ENCODE measurements at places on chromosomes 1 and 21. TPM values are rescaled to one million over a fixed set of nuclear protein-coding genes. Genes with fewer than 3 reads are reported as not detected.

- H3K4me3 ChIP-seq = peak overlapping the region; percentile 22
- H3K27ac ChIP-seq = no peak overlapping the region
- no peak for DNase-seq
- no peaks in the 10 kb centered on the region for H3K27me3 ChIP-seq
- peaks cover 17% of the 10 kb centered on the region for H3K4me1 ChIP-seq
These were observed 836 bp downstream of the OLFML3 start for GRCh38 chr1:113980110-113980509.

The REN gene
- not detected for total RNA-seq

DNA sequence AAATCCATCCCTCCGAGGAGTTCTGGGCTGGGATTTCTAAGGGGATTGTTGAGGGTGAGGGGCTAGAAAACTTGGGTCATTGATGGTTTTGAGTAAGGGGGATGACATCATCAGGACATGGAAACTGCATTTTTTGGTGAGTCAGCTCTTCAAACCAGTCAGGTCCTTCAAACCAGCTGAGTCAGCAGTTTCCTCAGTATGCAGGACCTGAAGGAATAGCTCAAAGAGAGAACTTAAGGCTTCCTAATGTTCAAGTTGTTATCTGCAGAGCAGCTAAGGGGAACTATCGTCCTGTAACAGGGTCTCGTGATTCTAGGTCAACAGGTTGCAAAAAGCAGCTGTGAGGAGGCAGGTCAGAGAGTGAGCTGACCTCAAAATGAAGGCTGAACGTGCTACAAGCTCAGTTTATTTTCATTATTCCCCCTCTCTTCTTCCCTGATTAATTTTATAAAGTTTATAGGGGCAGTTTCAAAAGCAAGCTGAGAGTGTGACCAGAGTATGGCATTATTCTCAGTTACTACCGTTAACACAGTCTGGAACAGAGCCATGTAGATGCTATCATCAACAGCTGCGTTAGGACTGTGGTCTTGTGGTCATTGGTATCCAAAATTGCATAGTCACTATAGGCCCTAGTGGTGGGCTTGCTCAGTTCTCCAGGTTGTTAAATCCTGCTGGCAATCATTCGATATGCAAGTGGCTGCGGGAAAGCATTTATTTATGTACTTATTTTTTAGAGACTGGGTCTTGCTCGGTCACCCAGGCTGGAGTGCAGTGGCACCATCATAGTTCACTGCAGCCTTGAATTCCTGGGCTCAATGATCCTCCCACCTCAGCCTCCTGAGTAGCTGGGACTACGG is 10.7 kb upstream of the SDC3 start:
- H3K27me3 ChIP-seq = no peaks in the 10 kb centered on the region
- H3K27ac ChIP-seq = no peak overlapping the region
- H3K4me3 ChIP-seq = no peak overlapping the region
- no peaks in the 10 kb centered on the region for H3K4me1 ChIP-seq
- H3K36me3 ChIP-seq = no peaks in the 10 kb centered on the region
- peak; percentile 21 for DNase-seq

DNA sequence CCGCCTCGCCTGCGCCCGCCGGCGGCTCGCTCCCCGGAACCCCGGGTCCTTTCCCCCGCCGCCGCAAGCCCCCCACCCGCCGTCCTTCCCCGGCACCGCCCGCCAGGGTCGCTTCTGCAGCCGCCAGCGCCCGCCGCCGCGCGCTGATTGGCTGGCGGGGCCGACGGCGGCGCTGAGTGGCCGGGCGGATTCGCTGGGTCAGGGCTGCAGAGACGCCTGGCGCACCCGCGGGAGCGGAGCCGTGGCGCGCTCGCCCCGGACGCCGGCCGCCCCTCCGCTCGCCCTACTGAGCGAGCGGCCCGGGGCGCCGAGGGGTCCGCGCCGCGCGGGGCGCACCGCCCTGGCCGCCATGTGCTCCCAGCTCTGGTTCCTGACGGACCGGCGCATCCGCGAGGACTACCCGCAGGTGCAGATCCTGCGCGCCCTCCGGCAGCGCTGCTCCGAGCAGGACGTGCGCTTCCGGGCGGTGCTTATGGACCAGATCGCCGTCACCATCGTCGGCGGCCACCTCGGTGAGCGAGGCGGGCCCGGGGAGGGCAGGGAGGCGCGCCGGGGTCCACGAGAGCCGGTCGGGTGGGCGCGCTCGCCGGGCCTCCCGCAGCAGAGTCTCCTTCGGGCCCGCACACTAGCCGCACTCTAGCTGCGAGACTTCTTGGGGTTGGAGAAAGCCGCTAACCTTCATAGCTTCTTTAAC is at the start of gene RIMKLA:
RIMKLA (plus strand) TSS at position 207 of the 694 bp plus-strand sequence; CDS start at position 350, 143 bp downstream.
- H3K4me1 ChIP-seq = no peaks in the 10 kb centered on the region
- no peaks in the 10 kb centered on the region for H3K36me3 ChIP-seq
- peak within 1 kb of the TSS; percentile 85 for H3K4me3 ChIP-seq
- H3K27ac ChIP-seq = no peak within 1 kb of the TSS
- H3K27me3 ChIP-seq = peaks cover 2% of the 10 kb centered on the region

- DNase-seq = no peak
- H3K27me3 ChIP-seq = no peaks in the 10 kb centered on the region
- no peak overlapping the region for H3K27ac ChIP-seq
These were observed 38.4 kb downstream of the NCMAP start for GRCh38 chr1:24594328-24594598.

DNA sequence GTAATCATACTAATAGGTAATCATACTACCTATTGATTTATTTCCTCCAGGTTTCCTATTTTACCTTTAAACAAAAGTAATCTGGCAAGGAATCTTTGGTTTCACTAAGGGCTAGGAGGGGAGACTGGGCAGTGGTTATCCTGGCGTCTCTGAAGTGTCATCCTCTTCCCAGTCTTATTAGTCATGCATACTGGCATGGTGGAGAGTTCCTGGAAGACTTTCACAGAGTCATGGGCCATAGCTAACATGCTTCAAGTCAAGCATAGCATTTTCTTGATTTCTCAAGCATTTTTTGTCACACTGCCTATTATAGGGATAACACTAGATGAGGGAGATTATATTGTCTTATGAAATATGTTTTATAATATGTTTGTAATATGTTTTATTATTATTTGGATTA is 64.0 kb upstream of the ASB17 start:
- H3K4me3 ChIP-seq = no peak overlapping the region
- no peak overlapping the region for H3K27ac ChIP-seq
- H3K27me3 ChIP-seq = no peaks in the 10 kb centered on the region
- no peaks in the 10 kb centered on the region for H3K36me3 ChIP-seq

The OR2T35 gene
- total RNA-seq = not detected

GRCh38 chr21:26490771-26491170 is 82.3 kb downstream of the CYYR1 start:
- H3K27ac ChIP-seq = no peak overlapping the region
- H3K4me3 ChIP-seq = no peak overlapping the region
- peaks cover 2% of the 10 kb centered on the region for H3K4me1 ChIP-seq
- DNase-seq = no peak
- H3K27me3 ChIP-seq = no peaks in the 10 kb centered on the region

DNA sequence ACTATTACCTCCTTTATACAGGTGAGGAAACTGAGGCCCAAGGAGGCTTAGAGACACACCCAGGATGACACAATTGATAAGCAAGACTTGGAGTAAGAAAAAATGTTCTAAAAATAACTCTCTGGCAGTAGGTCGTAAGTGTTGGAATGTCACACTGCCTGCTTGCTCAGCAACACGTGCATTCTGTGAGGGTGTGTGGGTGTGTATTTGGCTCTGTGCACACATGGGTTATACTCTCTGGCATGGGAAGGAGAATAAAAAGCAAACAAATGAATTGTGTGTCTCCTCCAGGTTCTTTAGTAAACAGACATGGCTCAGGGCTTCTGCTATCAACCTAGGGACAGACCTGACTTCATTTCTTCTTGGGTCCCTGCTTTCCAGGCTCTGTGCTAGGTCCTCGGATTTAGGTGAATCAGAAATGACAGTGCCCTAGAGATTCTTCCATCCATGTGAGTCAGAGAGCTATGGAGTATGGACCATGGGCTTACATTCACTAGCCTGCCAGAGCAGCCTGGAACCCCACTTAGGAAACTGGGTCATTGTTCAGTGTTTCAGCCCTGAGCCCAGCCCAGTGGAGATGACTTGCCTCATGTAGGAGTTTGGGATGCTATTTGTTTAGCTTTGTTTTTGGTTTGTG is 72.4 kb downstream of the ELAVL4 start:
- DNase-seq = no peak
- H3K4me3 ChIP-seq = no peak overlapping the region
- peaks cover 4% of the 10 kb centered on the region for H3K4me1 ChIP-seq
- no peaks in the 10 kb centered on the region for H3K27me3 ChIP-seq
- no peak overlapping the region for H3K27ac ChIP-seq
- H3K36me3 ChIP-seq = no peaks in the 10 kb centered on the region

- no peak overlapping the region for H3K27ac ChIP-seq
- DNase-seq = no peak
- H3K36me3 ChIP-seq = no peaks in the 10 kb centered on the region
- no peaks in the 10 kb centered on the region for H3K4me1 ChIP-seq
- H3K27me3 ChIP-seq = no peaks in the 10 kb centered on the region
These were observed 96.5 kb downstream of the GREM2 start for GRCh38 chr1:240515505-240515904.

The CRB1 gene
- not detected for total RNA-seq

The IFI44L gene
- total RNA-seq = not detected

The GJA8 gene
- total RNA-seq = not detected

GRCh38 chr1:239630767-239631166 is 244.4 kb downstream of the CHRM3 start:
- no peaks in the 10 kb centered on the region for H3K27me3 ChIP-seq
- peak overlapping the region; percentile 27 for H3K4me3 ChIP-seq
- no peaks in the 10 kb centered on the region for H3K4me1 ChIP-seq
- peak; percentile 66 for DNase-seq
- H3K36me3 ChIP-seq = peaks cover 8% of the 10 kb centered on the region

The CALML6 gene
- total RNA-seq = 1.7 TPM

The CR1L gene
- 0.37 TPM for total RNA-seq

The MRPL9 gene
- total RNA-seq = 100 TPM

- no peak overlapping the region for H3K27ac ChIP-seq
- no peak for DNase-seq
- no peak overlapping the region for H3K4me3 ChIP-seq
- H3K36me3 ChIP-seq = peaks cover 6% of the 10 kb centered on the region
- no peaks in the 10 kb centered on the region for H3K27me3 ChIP-seq
These were observed 391.9 kb downstream of the LMO4 start for GRCh38 chr1:87720561-87720960.

DNA sequence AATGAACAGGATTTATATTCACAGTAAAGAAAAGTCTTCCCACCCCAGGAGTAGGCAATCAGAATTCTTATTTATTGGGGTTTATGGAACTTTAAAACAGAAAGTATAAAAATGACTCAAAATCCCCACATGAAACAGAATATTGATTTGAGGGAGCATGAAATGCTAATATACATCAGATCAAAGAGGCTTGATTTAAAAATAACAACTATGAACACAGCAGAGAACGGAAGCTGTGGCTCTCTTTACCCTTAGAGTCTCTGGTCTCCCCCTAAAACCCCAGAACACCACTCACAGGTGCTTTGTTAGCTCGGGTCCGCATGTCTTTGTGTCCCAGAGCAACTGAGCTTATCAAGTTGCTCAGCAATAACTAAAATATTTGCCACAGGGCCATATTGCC is 31.2 kb upstream of the FASLG start:
- H3K27me3 ChIP-seq = no peaks in the 10 kb centered on the region
- DNase-seq = no peak
- peaks cover 13% of the 10 kb centered on the region for H3K36me3 ChIP-seq

GRCh38 chr21:31283025-31283424 is 61.0 kb downstream of the TIAM1 start:
- no peaks in the 10 kb centered on the region for H3K27me3 ChIP-seq
- no peak overlapping the region for H3K27ac ChIP-seq
- peaks cover 3% of the 10 kb centered on the region for H3K36me3 ChIP-seq
- H3K4me3 ChIP-seq = no peak overlapping the region
- peaks cover 6% of the 10 kb centered on the region for H3K4me1 ChIP-seq

The HCN3 gene
- 5.4 TPM for total RNA-seq

DNA sequence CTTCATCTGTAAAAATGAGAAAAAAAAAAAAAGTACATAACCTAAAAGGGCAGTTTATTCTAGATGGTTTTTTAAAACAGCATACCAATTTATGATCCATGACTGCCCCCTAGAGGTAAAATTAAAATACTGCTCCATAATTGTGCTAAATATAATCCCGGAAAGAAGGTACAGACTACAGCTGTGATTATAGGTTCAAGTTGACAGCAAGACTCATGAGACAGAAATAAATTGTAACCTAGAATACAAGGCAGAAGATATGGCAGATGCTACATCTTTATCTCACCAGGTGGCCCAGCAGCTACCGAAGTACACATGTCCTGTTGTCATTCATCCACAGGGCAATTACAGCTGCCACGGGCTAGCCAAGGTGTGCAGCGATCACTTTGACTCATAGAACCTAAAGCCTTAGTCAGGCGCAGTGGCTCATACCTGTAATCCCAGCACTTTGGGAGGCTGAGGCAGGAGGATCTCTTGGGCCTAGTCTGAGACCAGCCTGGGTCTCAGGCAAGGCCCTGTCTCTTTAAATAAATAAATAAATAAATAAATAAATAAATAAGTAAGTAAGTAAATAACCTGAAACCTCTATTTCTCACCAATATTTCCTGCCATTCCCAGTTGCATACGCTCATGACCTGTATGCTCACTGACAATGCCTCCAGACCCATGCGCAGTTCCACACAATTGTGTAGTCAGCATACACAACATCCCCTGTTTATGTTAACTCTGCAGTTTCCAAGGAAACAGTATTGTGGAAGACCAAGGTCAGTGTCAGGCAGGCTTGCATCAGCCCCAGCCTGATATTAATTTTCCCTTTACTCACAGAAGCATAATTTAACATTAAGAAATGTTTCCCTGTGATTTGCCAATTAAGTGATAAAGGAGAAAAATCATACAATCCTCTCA is 18.3 kb upstream of the PPIE start:
- DNase-seq = no peak
- peaks cover 35% of the 10 kb centered on the region for H3K27me3 ChIP-seq
- H3K4me1 ChIP-seq = no peaks in the 10 kb centered on the region
- no peak overlapping the region for H3K27ac ChIP-seq
- no peaks in the 10 kb centered on the region for H3K36me3 ChIP-seq

The C4BPB gene
- total RNA-seq = not detected

DNA sequence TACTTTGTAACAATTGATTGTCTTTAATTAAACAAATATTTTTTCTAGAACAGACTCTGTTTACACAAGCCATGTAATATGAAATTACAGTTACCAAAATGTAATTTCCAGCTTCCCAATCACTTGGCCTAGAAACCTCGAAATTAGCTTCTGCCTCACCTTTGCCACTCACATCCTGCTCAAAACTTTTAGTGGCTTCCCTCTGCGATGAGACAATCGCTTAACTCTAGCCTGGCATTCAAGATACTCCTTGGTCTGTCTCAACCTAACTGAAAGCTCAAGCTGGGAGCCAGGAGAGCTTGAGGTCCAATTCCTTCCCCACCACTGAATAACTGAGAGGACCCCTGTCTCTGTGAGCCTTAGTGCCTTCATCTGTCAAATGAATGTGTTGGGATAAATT is 42.8 kb downstream of the GFI1 start:
- H3K4me1 ChIP-seq = no peaks in the 10 kb centered on the region
- no peak for DNase-seq
- no peaks in the 10 kb centered on the region for H3K27me3 ChIP-seq
- no peak overlapping the region for H3K4me3 ChIP-seq

DNA sequence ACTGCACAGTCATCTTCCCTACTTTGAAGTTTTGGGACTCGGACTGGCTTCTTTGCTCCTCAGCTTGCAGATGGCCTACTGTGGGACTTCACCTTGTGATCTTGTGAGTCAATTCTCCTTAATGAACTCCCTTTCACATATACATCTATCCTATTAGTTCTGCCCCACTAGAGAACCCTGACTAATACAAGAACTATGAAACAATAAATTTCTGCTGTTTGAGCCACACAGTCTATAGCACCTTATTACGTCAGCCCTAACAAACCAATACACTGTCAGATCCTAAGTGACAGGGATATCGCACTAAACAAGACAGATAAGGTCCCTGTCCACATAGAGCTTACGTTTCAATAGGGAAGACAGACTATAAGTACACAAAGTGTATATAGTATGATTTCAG is 120.1 kb downstream of the PLPP3 start:
- H3K27me3 ChIP-seq = no peaks in the 10 kb centered on the region
- H3K4me1 ChIP-seq = no peaks in the 10 kb centered on the region
- H3K36me3 ChIP-seq = no peaks in the 10 kb centered on the region

Data from H9 (cell line).